ENCODE measurements at places on chromosomes 12 and 14.

GRCh38 chr12:5134861-5135525, 91.3 kb downstream of the KCNA5 start:
- no peak for DNase-seq

- no peak for DNase-seq
These were observed 472.0 kb upstream of the TBX3 start for GRCh38 chr12:115155665-115156645.

DNA sequence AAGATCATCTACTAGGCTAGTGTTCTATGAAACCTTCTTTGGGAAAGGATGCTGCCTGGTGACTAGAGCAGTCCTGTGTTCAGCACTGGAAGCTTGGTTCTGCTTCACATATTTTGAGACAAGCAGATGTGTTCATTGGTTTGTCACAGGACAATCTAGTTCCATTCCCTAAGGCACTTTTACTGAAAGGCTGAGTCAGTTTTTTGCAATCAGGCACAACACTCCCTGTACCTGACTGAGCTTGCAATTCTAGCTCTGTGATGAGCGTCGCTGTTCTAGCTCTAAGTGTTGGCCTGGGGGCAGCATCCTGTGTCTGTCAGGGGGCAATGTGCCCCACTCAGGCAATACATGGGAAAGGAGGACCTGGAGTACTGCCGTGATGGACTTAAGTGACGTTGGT, 144.4 kb downstream of the CAND1 start:
- DNase-seq = no peak

GRCh38 chr12:75288860-75289259, 41.3 kb downstream of the CAPS2 start:
- DNase-seq = no peak

- no peak for DNase-seq
These were observed 11.7 kb downstream of the SSH1 start for GRCh38 chr12:108845696-108846095.

DNA sequence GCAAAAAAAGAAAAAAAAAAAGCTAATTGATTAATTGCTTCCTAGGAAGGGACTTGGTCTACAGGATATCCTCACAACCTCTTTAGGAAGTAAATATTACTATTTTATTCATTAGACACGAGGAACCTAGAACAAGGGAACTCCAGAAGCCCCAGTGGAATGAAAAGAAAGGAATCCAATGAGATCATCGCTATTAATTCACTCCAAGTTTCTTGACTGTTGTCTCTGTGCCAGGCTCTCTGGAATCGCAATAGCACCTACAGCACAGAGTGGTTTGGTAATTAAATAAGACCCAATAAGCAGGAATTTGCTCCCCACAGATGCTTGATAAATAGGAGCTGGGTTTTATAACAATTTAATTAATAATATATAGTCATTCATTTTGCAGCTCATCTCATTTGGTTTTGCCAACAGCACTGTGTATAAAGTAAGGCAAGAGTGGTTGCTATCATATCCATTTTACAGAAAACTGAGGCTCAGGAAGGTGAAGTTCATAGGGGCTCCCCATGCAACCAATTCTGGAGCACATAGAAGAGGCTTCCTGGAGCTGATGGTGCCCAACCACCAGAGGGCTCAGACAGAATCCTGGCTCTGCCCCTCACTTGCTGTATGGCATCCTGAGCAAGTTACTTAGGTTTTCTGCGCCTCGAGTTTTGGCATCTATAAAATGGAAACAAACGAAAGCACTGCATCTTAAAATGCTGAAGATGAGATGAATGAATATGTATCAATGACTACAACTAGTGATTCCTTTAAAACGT, 420.2 kb downstream of the MED13L start:
- no peak for DNase-seq

DNA sequence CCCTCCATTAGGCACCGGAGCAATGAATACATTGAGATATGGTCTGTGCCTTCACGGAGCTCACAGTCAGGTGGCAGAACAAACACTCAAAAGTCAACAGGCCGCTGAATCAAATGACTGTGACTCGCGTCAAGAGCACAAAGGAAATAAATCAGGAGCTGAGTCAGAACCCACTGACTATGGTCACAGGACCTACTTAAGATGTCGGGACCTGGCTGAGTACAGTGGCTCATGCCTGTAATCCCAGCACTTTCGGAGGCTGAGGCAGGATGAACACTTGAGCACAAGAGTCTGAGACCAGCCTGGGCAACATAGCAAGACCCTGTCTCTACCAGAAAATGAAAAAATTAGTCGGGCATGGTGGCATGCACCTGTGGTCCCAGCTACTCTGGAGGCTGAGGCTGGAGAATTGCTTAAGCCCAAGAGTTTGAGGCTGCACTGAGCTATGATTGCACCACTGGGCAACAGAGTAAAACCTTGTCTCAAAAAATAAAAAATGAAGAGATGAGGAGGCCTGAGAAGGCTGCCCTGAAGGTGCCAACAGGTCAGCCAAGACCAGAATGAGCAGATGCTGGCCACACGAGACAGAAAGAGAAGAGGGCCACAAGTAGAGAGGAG, 19.9 kb downstream of the TMEM233 start:
- peak; percentile 82 for DNase-seq

DNA sequence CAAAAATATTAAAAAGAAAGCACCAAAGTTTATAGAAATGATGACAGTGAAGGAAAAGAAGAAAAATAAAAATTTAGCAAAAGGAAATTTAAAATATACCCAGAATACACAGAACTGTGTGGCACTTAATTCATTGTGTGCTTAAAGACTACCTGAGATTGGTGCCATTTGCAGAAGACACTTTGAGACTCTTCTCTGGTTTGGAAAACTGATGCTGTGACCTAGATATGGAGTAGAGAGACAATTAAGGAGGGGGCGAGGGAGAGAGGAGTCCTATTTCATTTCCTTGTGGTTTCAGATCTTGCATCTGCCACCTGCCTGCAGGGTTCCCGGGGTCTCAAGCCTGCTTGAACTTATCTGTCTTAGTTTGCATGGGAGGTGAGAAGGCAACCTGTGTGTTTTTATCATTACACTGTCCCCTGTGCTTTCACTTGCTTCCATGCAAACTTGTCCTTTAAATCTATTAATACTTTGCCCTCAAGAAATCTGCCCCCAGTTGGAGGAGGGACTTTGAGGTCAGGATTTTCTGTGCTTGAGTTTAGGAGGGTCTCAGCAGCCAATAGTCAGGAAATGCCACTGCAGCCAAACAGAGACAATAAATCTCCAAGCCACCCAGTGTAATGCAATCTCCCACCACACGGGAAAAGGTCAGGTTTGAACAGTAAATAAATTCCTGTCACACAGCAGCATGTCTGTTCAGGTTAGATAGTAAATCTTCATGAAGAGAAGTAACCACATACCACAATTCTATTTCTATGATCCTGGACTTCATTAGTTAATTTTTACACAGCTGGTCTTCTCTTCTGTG, 119.4 kb downstream of the CAND1 start:
- DNase-seq = no peak

GRCh38 chr12:21907948-21908837, 33.0 kb downstream of the ABCC9 start:
- DNase-seq = no peak

GRCh38 chr12:92107094-92107493, 38.6 kb downstream of the BTG1 start:
- DNase-seq = no peak

DNA sequence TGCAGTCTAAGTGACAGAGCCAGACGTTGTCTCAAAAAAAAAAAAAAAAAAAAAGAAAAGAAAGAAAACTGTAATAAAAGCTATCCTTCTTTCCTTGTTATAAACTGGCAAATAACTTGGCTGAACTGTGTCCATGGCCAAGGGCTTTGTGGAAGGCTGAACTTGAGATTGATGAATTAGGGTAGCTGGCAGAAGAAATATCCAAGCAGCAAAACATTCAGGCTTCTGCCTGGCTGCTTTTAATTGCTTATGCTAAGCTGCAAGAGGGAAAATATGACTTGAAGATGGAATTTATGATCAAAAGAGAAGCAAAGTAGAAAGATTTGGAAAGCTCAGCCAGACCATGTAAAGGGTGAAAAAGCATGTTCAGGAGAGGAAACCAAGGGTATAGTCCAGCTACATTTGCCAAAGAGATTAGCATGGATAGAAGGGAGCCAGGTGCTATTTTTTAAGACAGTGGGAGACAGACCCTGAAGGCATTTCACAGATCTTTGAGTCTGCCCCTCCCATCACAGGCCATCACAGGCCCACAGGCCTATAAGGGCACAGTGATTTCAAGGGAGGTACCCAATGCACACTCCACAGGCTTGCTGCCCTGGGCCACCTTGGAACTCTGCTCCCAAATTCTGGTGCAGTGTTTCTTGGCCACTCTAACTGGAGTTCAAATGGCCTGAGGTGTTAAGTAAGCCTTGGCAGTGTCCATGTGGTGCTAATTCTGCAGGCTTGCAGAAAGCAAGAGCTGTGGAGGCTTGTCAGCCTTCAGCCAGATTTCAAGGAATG, 226.0 kb downstream of the AEBP2 start:
- no peak for DNase-seq

- DNase-seq = no peak
These were observed 31.0 kb upstream of the GRIP1 start for GRCh38 chr12:66709893-66710292.

GRCh38 chr12:24398605-24399004, 449.1 kb upstream of the SOX5 start:
- no peak for DNase-seq

DNA sequence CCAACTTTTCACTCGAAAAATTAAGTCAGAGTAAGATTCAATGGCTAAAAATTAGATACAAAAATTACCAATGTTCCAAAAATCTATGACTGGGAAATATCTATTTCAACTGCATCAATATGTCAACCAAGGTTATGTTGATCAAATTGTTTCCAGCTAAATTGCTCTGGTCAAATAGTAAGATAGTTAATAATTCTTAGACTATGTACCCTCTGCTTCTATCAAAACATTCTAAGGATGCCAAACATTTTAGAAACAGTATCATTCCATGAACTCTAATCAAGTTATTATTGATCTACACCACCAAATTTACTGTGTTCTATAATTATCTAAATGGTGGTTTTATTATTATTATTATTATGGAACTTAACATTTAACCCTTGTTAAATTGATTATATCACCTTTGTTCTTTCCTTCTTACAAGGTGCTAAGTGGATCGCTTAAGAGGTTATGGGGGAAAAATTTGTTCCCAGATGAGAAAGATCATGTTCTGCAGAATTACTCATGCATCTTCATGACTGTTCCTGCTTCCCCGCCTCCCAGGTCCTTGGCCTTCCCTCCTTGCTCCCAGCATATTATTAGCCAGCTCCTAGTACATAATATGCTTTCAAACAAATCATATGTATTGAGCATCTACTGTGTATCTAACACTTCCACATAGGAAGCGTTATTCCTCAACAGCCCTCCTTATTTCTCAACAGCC, 240.5 kb upstream of the KRR1 start:
- no peak for DNase-seq

- DNase-seq = no peak
These were observed 105.2 kb downstream of the SLC41A2 start for GRCh38 chr12:104852896-104853295.

DNA sequence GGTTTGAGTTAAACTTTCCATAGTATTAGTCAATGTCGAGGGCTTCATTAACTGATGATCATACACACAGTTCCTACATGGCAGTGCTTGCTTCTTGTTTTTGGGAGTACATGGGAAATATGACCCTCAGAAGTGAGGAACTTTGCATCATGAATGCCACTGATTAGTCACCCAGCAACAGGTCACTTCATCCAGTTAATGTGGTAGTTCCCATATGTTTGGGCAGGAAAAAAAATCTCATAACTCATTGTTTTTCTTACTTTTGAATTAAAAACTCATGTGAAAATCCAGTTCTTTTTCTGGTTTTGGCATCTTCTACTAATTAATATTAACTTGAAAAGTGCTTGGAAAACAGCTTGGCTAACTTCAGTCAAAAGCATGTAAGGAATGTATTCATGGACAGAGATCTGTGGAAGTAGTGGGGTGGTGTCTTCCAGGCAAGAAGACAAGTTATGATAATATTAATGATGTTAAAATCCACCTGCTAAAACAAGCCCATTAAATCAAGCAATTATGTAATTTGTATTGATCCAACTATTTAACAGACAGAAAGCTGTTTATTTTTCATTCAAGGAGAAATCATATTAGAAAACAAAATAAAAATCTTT, 309.1 kb upstream of the NAV3 start:
- no peak for DNase-seq
